MCF 10A (cell line): ENCODE measurements at places on chromosomes 16 and 17. TPM values are rescaled to one million over a fixed set of nuclear protein-coding genes. Genes with fewer than 3 reads are reported as not detected.

DNA sequence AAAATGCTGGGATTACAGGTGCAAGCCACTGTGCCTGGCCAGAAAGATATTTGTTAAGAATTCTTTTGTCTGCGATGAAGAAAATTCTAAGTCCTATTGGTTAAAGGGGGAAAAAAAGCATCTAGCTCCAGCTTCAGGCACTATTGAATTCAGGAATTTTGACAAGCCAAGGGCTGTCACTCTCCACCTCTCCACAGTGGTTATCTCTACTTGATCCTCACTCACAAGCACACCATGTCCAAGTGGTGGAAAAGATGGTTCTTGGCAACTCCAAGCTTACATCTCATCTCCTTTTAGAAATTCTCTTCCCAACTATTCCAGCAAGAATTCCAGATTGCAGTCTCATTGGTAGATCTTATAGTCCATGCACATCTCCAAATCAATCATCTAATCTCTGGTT, 7.1 kb downstream of the RBFOX1 start:
- H3K27me3 ChIP-seq, result no peaks in the 10 kb centered on the region
- H3K4me1 ChIP-seq, result no peaks in the 10 kb centered on the region
- no peaks in the 10 kb centered on the region for H3K36me3 ChIP-seq
- no peak overlapping the region for H3K4me3 ChIP-seq
- DNase-seq, result no peak
- H3K27ac ChIP-seq, result no peak overlapping the region

- peak within 1 kb of the TSS; percentile 82 for H3K4me3 ChIP-seq
- H3K27me3 ChIP-seq, result no peaks in the 10 kb centered on the region
- H3K36me3 ChIP-seq, result peaks cover 28% of the 10 kb centered on the region
- H3K27ac ChIP-seq, result peak within 1 kb of the TSS; percentile 94
- peak; percentile 80 for DNase-seq
Measured at GRCh38 chr16:3020247-3020603, at the start of gene TNFRSF12A. TNFRSF12A (plus strand) TSS chr16:3020368; CDS start chr16:3020398, 30 bp downstream.

GRCh38 chr17:78111727-78112517, 16.6 kb downstream of the TMC6 start:
- peaks cover 11% of the 10 kb centered on the region for H3K27me3 ChIP-seq
- peaks cover 5% of the 10 kb centered on the region for H3K4me1 ChIP-seq
- no peak overlapping the region for H3K4me3 ChIP-seq
- H3K36me3 ChIP-seq, result no peaks in the 10 kb centered on the region
- DNase-seq, result no peak

GRCh38 chr17:79651266-79651665, 40.4 kb upstream of the RBFOX3 start:
- H3K27me3 ChIP-seq, result peaks cover 81% of the 10 kb centered on the region
- H3K27ac ChIP-seq, result no peak overlapping the region

DNA sequence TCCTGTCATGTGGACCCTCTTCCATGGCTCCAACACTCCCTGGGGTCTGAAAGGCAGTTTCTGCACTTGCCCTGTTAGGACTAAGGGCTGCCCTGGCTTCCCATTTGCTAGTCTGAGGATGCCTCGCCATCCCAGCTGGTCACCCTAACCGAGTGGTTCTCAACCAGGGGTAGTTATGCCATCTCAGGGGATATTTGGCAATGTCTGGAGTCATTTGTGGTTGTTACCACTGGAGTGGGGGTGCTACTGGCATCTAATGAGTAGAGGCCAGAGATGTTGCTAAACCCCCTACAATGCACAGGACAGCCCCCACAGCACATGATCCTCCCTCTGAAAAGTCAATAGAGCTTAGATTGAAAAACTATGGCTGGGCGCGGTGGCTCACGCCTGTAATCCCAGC, 26.9 kb upstream of the CDH1 start:
- H3K36me3 ChIP-seq, result no peaks in the 10 kb centered on the region
- DNase-seq, result no peak

DNA sequence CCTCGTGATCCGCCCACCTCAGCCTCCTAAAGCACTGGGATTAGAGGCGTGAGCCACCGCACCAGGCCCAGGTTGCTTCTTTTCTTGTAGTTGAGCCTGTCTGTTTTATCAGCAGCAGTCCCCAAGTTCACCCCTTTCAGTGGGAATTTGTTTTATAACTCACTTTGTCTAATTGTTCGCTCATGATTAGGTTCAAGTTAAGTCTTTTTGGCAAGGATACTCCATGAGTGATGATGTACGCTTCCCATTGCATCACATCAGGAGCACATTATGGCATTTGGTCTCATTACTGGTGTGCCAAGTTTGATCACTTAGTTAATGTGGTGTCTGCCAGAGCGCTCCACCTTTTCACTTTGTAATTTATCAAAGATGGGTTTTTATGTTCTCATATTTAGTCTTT, 14.4 kb upstream of the GJD3 start:
- peaks cover 6% of the 10 kb centered on the region for H3K36me3 ChIP-seq
- H3K27ac ChIP-seq, result no peak overlapping the region
- no peaks in the 10 kb centered on the region for H3K27me3 ChIP-seq
- H3K4me3 ChIP-seq, result no peak overlapping the region
- H3K4me1 ChIP-seq, result no peaks in the 10 kb centered on the region

DNA sequence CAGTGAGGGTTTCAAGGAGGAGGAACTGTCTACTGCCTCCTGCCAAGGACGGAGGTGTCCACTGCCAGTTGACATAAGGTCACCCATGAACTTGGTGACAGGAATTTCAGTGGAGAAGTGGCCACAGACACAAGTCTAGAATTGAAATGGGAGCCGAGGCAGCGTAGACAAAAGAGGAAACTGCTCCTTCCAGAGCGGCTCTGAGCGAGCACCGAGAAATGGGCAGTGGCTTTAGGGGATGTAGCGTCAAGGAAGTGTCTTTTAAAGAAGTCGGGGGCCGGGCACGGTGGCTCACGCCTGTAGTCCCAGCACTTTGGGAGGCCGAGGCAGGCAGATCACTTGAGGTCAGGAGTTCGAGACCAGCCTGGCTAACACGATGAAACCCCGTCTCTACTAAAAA, 3.1 kb upstream of the SERPINF1 start:
- no peaks in the 10 kb centered on the region for H3K27me3 ChIP-seq
- H3K27ac ChIP-seq, result peak overlapping the region; percentile 80
- no peak overlapping the region for H3K4me3 ChIP-seq
- no peaks in the 10 kb centered on the region for H3K36me3 ChIP-seq
- DNase-seq, result no peak

DNA sequence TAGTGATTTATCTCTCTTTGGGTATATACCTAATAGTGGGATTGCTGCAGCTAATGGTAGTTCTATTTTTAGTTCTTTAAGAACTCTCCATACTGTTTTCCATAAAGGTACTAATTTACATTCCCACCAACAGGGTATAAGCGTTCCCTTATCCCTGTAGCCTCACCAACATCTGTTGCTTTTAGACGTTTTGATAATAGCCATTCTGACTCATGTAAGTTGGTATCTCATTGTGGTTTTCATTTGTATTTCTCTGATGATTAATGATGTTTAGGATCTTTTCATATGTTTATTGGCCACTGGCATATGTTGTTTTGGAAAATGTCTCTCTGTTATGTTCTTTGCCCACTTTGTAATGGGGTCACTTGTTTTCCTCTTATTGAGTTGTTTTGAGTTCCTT, 88.5 kb upstream of the ZNF267 start:
- no peaks in the 10 kb centered on the region for H3K36me3 ChIP-seq
- H3K27ac ChIP-seq, result no peak overlapping the region
- no peak for DNase-seq
- H3K4me3 ChIP-seq, result no peak overlapping the region
- no peaks in the 10 kb centered on the region for H3K4me1 ChIP-seq

DNA sequence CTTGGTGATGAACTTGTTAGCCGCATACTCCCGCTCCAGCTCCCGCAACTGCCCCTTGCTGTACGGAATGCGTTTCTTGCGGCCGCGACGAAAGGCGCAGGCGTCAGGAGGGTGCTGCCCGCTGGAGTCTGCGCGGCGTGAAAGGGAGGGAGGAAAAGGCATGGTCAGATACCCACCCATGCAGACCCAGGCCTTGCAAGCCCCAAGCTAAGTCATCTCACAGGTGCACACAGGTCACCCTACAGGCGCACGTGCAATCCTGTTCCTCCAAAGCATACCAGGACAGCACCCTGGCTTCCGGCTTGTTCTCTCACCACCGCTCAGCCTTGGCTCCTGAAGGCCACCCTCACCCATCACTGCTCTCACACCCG, 1.6 kb downstream of the HOXB13 start:
- H3K4me3 ChIP-seq, result no peak overlapping the region
- H3K27me3 ChIP-seq, result peaks cover 81% of the 10 kb centered on the region
- no peak overlapping the region for H3K27ac ChIP-seq
- DNase-seq, result no peak

- peaks cover 33% of the 10 kb centered on the region for H3K36me3 ChIP-seq
- peak overlapping the region; percentile 86 for H3K4me3 ChIP-seq
- peak; percentile 85 for DNase-seq
- no peaks in the 10 kb centered on the region for H3K27me3 ChIP-seq
- peak overlapping the region; percentile 94 for H3K27ac ChIP-seq
Measured at GRCh38 chr16:11743308-11744074, 834 bp upstream of the TXNDC11 start.

DNA sequence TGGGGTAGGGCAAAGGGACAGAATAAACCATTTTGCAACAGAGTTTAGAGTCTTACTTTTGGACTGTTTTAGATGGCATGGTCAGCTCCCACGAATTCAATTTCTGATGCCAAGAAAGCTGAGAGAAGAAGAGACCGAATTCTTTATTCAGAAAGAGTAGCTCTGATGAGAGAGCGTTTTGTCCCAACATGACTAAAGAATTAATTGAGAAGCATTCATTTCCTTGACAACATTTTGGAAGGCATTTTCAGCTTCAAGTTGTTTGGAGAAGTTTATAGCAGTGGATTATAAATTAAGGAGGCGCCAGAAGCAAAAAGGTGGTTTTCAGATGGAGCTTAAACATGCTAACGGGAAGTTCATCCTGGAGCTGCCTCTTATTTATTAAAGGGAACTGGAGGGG, 12.2 kb downstream of the GAN start:
- H3K27ac ChIP-seq, result no peak overlapping the region
- peaks cover 9% of the 10 kb centered on the region for H3K36me3 ChIP-seq
- peaks cover 48% of the 10 kb centered on the region for H3K4me1 ChIP-seq

DNA sequence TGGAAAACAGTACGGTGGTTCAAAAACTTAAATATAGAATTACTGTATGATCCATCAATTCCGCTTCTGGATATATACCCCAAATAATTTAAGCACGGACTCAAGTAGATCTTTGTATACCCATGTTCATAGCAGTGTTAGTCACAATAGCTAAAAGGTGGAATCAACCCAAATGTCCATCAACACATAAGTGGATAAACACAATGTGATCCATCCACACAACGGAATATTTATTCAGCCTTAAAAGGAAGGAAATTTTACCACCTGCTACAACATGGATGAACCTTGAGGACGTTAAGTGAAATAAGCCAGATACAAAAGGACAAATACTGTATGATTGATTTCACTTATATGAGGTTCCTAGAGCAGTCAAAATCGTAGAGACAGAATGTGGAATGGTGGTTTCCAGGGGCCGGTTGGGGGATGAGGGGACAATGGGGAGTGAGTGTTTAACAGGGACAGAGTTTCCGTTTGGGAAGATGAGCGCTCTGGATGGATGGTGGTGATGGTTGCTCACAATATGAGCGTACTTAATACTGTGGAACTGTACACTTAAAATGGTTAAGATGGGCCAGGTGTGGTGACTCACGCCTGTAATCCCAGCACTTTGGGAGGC, 5.4 kb upstream of the RNF222 start:
- DNase-seq, result no peak
- H3K4me1 ChIP-seq, result peaks cover under 1% of the 10 kb centered on the region
- H3K4me3 ChIP-seq, result no peak overlapping the region
- H3K36me3 ChIP-seq, result no peaks in the 10 kb centered on the region
- peaks cover 13% of the 10 kb centered on the region for H3K27me3 ChIP-seq
- no peak overlapping the region for H3K27ac ChIP-seq

DNA sequence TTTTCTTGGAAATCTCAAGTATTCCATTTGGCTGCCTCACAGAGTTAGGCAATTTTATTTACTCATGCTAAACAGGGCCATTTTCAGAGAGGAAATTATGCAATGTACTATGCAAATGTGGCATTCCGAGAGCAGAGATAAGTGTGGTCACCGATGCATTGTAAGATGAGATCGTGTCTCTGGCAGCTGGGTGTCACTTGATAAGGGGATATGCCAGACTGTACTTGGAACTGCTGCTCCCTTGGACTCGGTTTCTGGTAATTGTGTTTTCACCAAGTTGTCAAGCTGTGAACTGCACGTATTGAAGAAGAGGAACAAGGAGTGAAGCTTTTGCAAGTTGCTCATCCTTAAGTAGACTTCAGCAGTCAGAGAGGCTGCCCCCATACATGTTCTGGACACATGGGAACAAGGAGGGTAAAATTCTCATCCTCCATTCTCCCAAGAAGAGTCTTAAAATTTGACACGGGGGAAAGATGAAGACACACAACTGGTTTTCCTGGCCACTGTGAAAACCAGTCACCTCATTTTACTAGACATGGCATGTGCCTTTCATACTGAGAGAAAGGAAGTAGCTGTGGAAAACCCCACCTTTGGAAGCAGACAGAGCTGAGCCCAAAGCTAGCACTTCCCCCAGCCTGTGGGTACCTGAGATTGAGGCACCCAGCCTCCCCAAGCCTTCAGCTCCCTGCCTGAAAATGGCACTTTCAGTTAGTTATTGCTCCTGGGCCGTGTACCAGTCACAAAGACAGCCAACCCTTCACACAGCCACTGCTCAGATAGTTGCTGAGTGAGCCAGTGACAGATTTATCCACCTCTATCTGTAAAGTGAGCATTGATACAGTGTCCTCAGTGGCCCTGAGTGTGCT, 150.7 kb downstream of the SOCS1 start:
- peak; percentile 72 for DNase-seq
- H3K27ac ChIP-seq, result no peak overlapping the region
- H3K4me1 ChIP-seq, result peaks cover 7% of the 10 kb centered on the region
- peaks cover 7% of the 10 kb centered on the region for H3K36me3 ChIP-seq
- H3K27me3 ChIP-seq, result no peaks in the 10 kb centered on the region
- H3K4me3 ChIP-seq, result no peak overlapping the region

- DNase-seq, result no peak
- no peak overlapping the region for H3K27ac ChIP-seq
- H3K36me3 ChIP-seq, result no peaks in the 10 kb centered on the region
- H3K4me3 ChIP-seq, result no peak overlapping the region
- no peaks in the 10 kb centered on the region for H3K4me1 ChIP-seq
Measured at GRCh38 chr16:35208001-35208935, 1748.9 kb downstream of the TP53TG3F start.

DNA sequence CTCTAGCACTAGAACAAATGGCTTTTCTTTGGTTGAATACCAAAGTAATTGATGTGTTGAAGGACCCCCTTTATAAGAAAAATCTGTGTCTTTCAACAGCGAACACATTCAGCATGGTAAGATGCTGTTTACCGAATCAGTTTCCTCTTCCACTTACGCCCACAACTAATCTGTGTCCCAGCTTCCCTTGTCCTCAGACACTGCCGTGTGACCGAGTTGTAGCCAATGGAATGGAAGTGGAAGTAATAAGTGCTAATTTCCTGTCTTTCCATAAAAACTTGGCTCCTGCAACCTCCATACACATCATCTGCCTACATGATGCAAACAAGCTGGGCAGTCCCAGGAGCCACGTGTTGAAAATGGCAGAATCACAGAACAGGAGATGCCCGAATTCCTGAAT, 10.4 kb downstream of the CDIPT start:
- no peak overlapping the region for H3K27ac ChIP-seq
- no peaks in the 10 kb centered on the region for H3K27me3 ChIP-seq
- DNase-seq, result no peak
- H3K4me1 ChIP-seq, result no peaks in the 10 kb centered on the region
- peaks cover 42% of the 10 kb centered on the region for H3K36me3 ChIP-seq
- no peak overlapping the region for H3K4me3 ChIP-seq

ZACN gene
- not detected in 2 replicates for total RNA-seq

CD300LB gene
- total RNA-seq, result not detected in 2 replicates

HS3ST4 gene
- not detected in 2 replicates for total RNA-seq

SKAP1 gene
- total RNA-seq, result not detected in 2 replicates

TBC1D3B gene
- total RNA-seq, result 12.5 and 14.9 TPM in 2 replicates

TMEM256 gene
- total RNA-seq, result 35.2 and 42.9 TPM in 2 replicates
